Endothelial cell (in vitro differentiated cells): ENCODE measurements at places on chromosomes 11 and 22. TPM values are rescaled to one million over a fixed set of nuclear protein-coding genes. Genes with fewer than 3 reads are reported as not detected.

ENTHD1 gene
- not detected for total RNA-seq

MS4A15 gene
- not detected for total RNA-seq

KCNK7 gene
- 2.0 TPM for total RNA-seq

F2 gene
- 4.4 TPM for total RNA-seq

SPDYC gene
- not detected for total RNA-seq

SCGB1D4 gene
- total RNA-seq: not detected

GPR83 gene
- 0.31 TPM for total RNA-seq

CNTN5 gene
- 0.15 TPM for total RNA-seq

UBE2L6 gene
- 56.2 TPM for total RNA-seq

PGGHG gene
- total RNA-seq: 69.7 TPM

DEUP1 gene
- not detected for total RNA-seq

MUC5AC gene
- total RNA-seq: not detected

OR51B2 gene
- not detected for total RNA-seq

GAS2 gene
- 1.4 TPM for total RNA-seq

C11orf98 gene
- 60.1 TPM for total RNA-seq

BMAL1 gene
- 7.7 TPM for total RNA-seq

SERHL2 gene
- 0.69 TPM for total RNA-seq

DERL3 gene
- 1.3 TPM for total RNA-seq

CCDC87 gene
- total RNA-seq: 0.54 TPM

PACSIN2 gene
- total RNA-seq: 93.7 TPM

APOA4 gene
- total RNA-seq: not detected

ZC3H12C gene
- total RNA-seq: 6.4 TPM

PTGDR2 gene
- not detected for total RNA-seq

SELENOM gene
- 35.4 TPM for total RNA-seq

ABCC8 gene
- total RNA-seq: not detected

OR2AT4 gene
- total RNA-seq: 0.08 TPM

SAA1 gene
- not detected for total RNA-seq

ASCL2 gene
- not detected for total RNA-seq

ADAMTS8 gene
- 0.31 TPM for total RNA-seq

MAPK1 gene
- total RNA-seq: 119 TPM

CCDC157 gene
- total RNA-seq: 3.3 TPM

CYB5R3 gene
- total RNA-seq: 125 TPM

MEI1 gene
- total RNA-seq: 0.38 TPM

ZNF74 gene
- total RNA-seq: 28.8 TPM

OR51B4 gene
- 0.49 TPM for total RNA-seq

SLC37A4 gene
- total RNA-seq: 21.9 TPM

FOSL1 gene
- total RNA-seq: 1.3 TPM

FIBP gene
- total RNA-seq: 75.6 TPM

STX5 gene
- 37.9 TPM for total RNA-seq

RCOR2 gene
- 9.3 TPM for total RNA-seq

USP2 gene
- total RNA-seq: 1.5 TPM

ANO1 gene
- total RNA-seq: 3.8 TPM

ACRV1 gene
- not detected for total RNA-seq

OR6T1 gene
- total RNA-seq: not detected

MAJIN gene
- total RNA-seq: not detected

OR8B3 gene
- not detected for total RNA-seq

HEPHL1 gene
- total RNA-seq: not detected

XKR3 gene
- total RNA-seq: not detected

C11orf42 gene
- total RNA-seq: not detected

KDELR3 gene
- 3.7 TPM for total RNA-seq

EFCAB6 gene
- 0.69 TPM for total RNA-seq

ACTN3 gene
- total RNA-seq: 0.21 TPM

KCNE3 gene
- total RNA-seq: 29.4 TPM

KCTD14 gene
- total RNA-seq: 0.97 TPM

OR56A3 gene
- not detected for total RNA-seq

ZNF408 gene
- total RNA-seq: 23.2 TPM

TLCD5 gene
- 15.2 TPM for total RNA-seq

HORMAD2 gene
- not detected for total RNA-seq

OR6A2 gene
- total RNA-seq: 0.51 TPM
